GM04503 (cell line): ENCODE measurements at places on chromosomes 16 and 17.
A peak's percentile ranks its signal among the peaks of the same experiment; 100 is the strongest.

- DNase-seq: no peak
These were observed 9.8 kb downstream of the OTOP3 start for GRCh38 chr17:74945543-74945942.

- peak; percentile 61 for DNase-seq
These were observed 33.0 kb upstream of the PMP22 start for GRCh38 chr17:15298176-15298575.

DNA sequence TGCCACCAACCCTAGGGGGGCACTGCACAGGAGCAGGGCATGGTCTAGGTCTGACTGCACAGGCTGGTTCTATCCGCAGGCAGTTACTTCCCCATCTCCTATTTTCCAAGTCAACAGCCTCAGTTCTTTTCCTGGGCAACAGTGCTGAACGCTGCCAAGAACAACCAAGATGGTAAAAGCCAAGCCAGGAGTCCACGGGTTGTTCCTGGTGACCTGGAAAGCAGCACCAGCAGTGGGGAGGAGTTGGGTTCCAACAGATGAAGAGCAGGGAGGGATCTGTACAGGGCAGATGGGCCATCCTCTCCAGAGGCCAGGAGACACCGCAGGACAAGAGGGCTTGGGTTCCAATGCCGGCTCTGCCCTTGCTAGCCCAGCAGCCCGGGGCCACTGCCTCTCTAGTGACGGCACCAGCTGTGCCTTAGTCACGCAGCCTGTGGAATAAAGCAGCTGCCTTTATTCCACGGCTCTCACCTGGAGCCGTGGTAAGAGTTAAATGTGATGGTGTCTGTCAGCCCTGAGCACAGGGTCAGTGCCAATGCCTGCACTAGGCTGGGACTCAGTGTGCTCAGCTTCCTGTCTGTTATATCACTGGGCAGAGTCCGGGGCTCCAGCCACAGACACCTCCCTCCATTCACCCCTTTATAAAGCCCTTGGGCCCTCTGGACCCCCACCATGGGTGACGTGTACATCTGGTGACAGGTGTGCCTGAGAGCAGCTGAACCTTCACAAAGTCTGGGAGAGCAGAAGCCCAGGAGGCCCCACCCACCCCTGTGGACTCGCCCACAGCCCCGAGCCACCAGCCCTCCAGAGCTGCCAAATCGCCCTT lies 44.9 kb downstream of the MARF1 start:
- no peak for DNase-seq

- no peak for DNase-seq
These were observed 265.3 kb upstream of the HSBP1 start for GRCh38 chr16:83542491-83542890.

DNA sequence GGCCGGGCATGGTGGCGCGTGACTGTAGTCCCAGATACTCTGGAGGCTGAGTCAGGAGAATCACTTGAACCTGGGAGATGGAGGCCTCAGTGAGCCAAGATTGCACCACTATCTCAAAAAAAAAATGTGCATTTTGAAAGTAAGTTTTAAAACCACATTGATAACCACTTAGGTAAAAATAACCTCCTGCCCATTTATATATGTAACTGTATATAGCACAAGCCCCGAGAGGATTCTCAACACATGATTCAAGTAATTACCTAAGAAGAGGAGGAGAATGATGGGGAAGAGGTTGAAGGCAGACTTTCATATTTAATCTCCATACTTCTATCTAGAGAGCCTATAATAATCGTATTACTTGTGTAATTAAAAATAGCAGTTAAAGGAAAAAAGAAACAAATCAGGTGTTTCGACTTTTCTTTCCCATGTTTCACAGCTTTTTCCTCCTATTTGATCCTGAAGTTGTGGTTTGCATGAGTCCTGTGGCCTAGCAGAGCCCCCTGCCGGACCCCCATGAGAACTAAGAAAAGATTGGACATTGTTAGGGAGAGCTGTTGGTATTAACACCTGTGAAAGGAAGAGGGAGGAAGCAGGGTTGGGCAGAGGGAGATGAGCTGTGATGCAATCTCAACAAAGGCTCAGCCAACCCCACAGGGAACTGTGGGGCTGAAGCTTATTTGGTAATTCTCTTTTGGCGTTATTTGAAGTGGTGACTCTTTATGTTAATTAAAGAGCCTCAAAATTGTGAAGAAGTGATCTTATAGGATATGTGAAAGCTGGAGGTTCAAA lies 22.1 kb downstream of the PMFBP1 start:
- DNase-seq: no peak

GRCh38 chr16:16075488-16076422 lies 126.3 kb downstream of the ABCC1 start:
- DNase-seq: peak; percentile 60

GRCh38 chr16:8804313-8804712 lies 6.7 kb downstream of the PMM2 start:
- no peak for DNase-seq

DNA sequence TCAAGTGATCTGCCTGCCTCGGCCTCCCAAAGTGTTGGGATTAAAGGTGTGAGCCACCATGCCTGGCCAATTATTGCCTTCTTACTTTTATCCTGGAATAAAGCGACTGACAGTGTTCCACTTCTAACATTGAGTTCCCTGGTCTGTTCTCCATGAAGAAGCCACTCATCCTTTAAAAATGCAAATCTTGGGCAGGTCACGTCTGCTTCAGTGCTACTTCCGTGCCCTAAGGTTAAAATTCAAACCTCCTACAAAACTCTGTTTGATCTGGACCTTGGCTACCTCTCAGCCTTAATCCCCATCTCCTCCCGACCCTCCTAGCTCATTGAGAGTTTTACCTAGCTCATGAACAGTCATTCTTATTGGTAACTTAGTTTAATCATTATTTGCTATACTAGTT lies 9.6 kb upstream of the SHISA9 start:
- DNase-seq: no peak

- no peak for DNase-seq
These were observed 1.9 kb downstream of the PRR15L start for GRCh38 chr17:47955497-47956461.

GRCh38 chr16:30527635-30528178 lies 1.3 kb upstream of the ZNF768 start:
- DNase-seq: no peak

DNA sequence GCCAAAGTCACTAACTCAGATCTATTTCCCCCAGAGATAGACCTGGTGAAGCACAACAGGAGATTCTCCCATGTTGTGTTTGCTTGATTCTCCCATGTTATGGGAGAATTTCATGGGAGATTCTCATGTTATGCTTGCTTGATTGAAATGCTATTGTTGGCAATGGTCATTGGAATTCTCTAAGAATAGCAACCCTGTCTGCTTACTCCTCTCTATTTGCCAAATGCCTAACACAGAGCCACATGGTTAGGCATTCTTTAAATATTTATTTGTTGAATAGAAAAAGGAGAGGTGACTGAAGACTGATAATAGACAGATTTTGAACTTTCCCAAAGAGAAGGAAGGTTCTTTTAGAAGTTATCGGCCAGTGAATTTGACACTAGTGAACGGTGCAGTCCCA lies 111.5 kb upstream of the MPHOSPH6 start:
- no peak for DNase-seq

GRCh38 chr17:27550974-27551505 lies 79.9 kb upstream of the LGALS9 start:
- DNase-seq: no peak

GRCh38 chr16:4244254-4245076 lies 2.6 kb upstream of the SRL start:
- no peak for DNase-seq

DNA sequence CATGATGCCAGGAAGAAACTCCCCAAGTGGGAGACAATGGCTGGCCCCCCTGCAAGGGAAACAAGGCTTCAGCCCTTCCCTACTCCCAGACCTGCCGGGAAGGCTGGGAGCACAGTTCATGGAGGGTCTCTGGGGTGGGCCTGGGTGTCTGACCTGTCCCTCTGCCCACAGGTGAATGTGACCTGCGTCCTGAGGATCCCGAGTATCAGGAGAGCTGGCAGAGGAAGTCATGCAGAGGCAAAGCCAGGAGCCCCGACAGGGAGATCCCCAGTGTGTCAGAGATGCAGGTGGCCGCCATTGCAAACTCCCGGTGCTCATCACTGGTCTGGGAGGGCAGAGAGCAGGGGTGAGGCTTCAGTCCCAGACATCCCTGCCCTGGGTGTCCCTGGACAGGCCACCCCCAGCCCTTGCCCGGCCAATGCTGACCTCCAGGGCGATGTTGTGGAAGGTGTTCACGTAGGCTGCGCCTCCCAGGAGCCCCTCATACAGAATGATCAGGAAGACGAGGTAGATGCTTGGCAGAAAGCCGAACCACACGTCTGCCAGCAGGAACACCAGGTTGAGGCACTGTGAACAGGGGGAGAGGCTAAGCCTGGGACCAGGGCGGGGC lies 5.3 kb upstream of the NPIPB7 start:
- DNase-seq: no peak

DNA sequence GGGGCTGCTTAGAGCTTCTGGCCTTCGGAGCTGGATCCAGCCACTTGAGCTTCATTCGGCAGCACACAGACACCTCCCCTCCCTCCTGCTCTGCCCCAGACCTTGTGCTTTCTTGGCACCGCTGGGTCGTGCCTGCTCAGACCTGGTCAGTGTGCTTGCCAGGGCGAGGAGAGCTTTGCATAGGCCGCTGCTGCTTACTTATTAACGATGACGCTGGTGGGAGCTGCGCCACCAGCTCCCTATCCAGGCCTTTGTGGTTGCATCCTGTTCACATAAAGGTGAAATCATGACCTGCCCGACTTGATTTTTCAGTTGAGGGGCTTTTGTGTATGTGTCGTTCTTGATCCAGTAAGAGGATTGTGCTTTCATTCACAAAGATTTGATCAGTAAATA lies 101.1 kb downstream of the MSI2 start:
- no peak for DNase-seq

DNA sequence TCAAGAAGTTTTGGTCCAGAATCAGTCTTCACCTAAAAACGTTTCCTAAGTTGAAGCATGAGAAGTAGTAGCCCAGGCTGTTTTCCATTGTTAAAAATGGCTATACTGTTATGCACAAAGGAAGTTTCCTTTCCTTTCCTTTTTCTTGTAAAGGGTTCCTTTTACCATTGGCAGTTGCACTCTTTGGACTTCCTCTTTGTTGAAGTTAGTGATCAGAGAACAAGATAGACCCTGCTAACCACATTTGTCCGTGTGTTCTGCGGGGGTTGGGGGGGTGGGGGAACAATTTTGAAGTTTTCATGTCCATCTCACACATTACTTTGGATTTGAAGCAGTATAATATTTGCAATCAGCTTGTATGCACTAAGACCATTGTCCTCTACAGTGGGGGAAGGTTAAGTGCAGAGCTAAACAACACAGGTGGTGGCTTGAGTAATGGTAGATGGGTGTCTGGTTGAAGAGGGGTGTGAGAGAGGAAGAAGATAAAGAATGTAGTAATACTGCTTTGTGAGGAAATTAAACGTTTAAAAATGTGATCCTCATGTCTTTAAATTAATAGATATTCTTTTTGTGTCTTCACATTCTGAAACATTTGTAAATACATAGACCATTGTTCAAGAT lies 1.4 kb downstream of the LPCAT2 start:
- DNase-seq: no peak

GRCh38 chr16:9946022-9946720 lies 236.1 kb downstream of the GRIN2A start:
- no peak for DNase-seq

- DNase-seq: no peak
These were observed 45.1 kb upstream of the HNF1B start for GRCh38 chr17:37789771-37790541.

DNA sequence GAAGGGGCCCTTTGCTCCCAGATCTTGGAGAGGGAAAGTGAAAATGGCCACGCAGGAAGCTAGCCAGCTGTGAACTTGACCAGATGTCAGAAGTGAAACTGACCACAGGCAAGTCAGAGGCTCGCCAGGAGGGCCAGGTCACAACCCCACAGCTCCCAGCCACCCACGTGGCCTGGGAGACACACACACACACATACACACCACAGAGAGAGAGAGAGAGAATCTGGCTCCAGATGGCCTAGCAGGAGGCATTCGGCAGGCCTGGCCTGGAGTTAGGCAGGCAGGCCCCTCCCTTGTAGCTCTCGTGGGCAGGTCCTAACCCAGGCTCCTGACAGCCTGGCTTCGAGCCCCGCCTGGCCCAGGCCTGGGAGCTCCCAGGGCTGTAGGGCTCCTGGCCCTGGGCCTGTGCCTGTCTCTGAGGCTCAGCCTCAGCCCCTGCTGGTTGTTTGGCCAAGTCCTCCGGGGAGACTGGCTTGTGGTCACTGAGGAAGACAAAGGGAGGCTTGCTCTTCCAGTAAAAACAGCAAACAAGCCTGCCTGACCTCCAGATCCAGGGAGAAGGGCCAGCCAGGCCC lies 20.2 kb downstream of the NGFR start:
- peak; percentile 98 for DNase-seq

- DNase-seq: no peak
These were observed 65.4 kb upstream of the ADAMTS18 start for GRCh38 chr16:77500286-77500598.

DNA sequence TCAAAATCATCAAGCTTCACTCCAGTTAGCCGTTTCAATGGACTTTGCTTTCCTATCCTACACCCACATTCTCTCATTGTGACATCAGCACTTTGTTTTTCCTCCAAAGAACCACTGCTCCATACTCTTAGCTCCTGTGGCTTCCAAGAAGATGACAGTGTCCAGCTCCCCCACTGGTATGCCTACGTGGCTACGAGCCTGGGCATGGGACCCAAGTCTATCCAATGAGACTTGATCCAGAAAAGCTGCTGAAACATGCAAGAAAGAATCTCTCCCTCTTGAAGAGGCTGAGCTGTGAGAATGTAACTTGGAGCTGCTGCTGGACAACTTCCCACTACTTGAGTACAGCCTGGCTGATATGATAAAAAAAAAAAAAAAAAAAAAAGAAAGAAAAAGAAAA lies 9.4 kb downstream of the TOX3 start:
- no peak for DNase-seq

- no peak for DNase-seq
These were observed 21.3 kb upstream of the GAA start for GRCh38 chr17:80080081-80080480.

GRCh38 chr17:77422104-77422747 lies 281.5 kb downstream of the SEC14L1 start:
- DNase-seq: no peak

DNA sequence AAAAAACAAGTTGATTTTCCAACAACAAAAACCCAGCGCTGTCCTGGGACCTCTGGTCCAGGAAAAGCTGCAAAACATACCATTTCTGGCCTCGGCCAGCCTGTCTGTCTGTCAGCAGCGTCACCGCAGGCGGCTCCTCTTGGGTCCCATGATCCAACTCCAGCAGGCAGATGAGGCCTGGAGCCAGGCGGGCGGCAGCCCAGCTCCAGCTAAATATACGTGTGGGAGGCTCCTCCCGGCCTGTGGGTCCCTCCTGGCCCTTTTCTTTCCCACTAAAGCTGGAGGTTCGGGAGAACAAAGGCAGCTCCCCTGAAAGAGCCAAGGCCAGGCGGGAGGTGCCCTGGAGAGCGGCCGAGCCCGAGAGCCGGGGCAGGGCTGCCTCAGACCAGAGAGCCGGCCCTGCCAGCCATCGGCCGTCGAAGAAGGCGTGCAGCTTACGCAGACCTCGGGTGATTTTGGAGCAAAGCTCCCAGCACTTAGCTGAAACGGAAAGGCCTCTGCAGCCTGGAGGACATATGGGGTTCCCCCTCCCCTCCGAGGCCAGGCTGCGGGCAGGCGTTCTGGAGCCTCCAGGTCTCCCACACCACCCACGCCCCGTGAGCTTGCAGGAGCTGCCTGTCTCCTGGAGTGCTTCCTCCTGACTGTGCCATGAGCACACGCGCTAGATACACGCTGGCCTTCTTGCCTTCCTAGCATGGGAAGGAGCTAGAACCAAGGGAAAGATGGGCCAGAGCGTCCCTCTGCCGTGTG lies 19.9 kb upstream of the JPH3 start:
- DNase-seq: peak; percentile 59
